ENCODE measurements at places on chromosomes 6 and 20.
A peak's percentile ranks its signal among the peaks of the same experiment; 100 is the strongest.

DNA sequence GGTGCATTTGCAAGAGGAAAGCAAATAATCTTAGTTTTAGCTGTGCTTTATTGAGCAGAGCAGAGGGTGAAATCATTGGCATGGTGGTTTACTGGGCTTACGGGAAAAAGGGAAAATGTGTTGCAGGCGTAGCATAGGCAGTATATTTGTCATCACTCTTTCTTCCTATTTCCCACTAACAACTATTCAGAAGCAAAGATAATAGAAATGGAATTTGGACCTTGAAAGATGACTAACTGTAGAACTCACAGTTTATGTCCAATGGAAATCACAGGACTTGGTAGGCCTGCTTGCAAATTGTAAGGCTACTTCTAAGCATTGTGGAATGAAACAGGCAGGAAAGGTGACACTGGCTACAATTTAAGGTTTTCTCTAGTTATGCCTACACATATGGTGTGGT is 611.9 kb upstream of the MAN1A1 start:
- DNase-seq: no peak

DNA sequence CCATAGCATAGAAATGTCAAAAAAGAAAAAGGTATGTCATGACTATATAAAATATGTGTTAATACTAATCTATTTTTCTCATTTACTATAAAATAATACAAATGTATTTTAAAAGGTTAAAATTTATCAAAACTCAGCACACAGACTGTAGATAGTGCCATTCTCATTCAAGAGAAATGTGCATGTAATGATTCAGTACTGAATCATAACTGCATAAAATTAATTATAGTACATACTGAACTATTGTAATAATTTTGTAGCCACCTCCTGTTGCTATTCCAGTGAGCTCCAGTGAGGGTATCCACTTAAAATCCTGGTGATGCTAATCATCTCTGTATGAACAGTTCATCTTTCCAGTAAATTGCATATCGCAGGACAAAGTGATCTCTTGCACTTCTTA is 82.8 kb downstream of the HMGCLL1 start:
- no peak for DNase-seq

- DNase-seq: no peak
Observed at GRCh38 chr6:162290846-162291465, 436.6 kb downstream of the PRKN start.

- DNase-seq: peak; percentile 33
Observed at GRCh38 chr20:36866681-36867495, 9.1 kb upstream of the TLDC2 start.

DNA sequence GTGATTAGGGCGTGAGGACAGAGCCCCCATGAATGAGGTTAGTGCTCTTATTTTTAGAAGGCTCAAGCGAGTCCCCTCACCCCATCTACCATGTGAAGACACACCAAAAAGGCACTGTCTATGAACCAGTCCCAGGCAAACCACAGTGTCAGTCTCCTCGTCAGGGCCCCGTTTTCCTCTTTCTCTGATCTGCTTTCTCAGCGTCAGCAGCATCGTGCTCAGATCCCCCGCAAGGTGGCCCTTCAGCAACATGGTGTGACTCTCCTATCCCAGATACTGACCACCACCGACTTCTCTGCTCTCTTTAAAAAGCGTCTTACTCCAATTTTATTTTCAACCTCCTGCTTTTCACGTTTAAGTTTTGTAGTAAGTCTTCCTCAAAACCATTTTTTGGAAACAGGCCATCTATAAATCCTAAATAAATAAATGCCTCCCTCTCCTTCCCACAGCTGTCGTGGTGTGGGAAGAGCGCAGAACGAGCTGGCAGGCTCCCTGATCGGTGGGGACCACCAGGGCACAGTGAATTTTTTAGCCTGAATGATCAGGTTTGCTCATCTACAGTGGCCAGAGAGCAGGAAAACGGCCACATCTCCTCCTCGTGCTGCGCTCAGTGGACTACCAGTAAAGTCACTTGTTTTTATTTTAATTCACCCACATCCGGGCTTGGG is 113.1 kb downstream of the BMP7 start:
- DNase-seq: no peak

DNA sequence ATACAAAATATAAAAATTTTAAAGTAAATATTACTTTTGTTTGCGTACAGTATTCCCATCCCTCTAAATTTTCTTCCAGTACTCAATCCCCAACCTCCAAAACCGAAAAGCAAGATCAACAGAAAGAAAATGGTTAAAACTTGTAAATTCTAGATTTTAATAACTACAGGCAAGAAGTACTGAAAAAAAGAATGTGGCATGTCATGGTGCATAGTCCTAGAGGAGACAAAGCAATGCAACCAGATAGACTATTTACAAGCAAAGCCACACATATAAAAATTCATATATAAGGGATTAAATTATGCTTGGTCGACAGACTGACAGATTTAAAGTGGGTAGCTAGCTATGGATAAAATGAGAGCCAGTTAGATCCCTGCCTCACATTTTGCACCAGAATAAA is 56.5 kb upstream of the HFE start:
- no peak for DNase-seq

GRCh38 chr20:57895161-57895855 is 185.5 kb upstream of the PMEPA1 start:
- DNase-seq: no peak

DNA sequence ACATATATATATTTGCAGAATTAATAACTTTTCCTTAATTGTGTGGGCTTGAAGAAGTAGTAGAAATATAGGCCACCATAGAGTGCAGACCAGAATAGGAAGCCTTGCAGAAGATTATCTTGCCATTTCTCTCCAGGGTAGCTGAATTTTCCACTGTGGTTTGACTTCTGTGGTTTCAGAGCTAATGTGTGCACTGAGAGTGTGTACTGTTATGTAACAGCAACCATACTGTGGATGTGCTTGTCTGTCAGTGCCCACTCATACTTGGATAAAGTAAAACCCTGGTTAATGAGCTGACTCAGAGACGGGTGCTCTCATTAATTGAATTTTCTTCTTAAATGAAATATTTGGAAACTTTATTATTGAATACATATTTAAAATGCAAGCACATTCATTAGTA is 57.2 kb downstream of the CEP43 start:
- no peak for DNase-seq

DNA sequence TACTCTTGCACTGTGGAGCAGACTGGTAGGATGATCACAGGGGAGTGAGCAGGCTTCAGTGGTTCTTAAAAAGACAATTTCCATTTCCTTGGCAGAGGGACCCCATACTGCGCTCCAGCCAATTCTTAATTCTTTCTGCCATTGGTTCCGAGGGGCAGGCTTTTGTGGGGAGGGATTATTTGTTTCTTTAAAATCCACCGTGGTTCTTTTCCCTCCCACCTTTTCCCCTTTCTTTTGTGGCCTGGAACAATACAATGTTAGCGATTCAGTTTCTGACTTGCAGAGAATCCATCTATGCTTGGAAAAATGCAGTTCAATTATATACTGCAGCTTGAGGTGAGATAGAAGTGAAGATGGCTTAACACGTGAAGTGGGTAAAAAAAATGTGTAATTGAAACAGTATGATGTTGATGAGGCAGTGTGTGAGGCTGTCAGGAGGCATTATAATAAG is 379.0 kb upstream of the FLRT3 start:
- DNase-seq: no peak

Measured in germinal center (tissue), 1 donor.